Heart left ventricle (tissue), 16 donors: ENCODE measurements at places on chromosomes 4 and X. TPM values are rescaled to one million over a fixed set of nuclear protein-coding genes. Genes with fewer than 3 reads are reported as not detected.
A peak's percentile ranks its signal among the peaks of the same experiment; 100 is the strongest.

The BTK gene
- polyA plus RNA-seq: 1.4 TPM

The PRRG1 gene
- 4.5 TPM for polyA plus RNA-seq

DNA sequence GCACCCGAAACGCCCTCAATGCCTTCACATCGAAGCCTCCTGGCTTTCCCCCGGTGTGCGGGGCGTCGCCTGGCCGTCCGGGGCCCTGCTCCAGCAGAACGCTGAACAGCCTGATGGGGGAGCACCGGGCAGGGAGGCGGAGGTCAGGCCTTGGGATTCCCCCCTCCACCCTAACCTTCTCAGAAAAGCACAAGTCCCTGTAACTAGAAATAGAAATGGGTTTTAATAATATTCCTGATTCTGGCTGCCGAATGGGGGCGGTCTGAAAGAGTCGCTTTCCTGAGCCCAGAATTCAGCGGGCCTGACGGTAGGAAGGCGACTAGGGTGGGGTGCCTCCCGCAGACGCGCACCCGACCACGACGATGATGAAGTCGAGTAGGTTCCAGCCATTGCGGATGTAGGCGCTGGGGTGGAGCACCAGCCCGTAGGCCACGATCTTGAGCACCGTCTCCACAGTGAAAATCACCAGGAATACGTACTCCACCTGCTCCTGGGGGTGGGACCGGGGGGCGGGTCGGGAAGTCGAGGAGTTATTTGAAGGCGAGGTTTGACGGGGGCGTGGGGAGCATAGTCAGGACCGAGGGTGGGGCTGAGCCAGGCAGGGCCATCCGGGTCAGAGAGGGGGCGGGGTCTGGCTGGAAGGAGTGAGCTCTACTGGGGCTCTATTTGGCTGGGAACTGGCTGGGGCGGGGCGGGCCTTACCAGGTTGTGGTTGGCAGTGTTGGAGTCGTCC lies 2.5 kb downstream of the CACNA1F start:
- peak; percentile 78 for DNase-seq

DNA sequence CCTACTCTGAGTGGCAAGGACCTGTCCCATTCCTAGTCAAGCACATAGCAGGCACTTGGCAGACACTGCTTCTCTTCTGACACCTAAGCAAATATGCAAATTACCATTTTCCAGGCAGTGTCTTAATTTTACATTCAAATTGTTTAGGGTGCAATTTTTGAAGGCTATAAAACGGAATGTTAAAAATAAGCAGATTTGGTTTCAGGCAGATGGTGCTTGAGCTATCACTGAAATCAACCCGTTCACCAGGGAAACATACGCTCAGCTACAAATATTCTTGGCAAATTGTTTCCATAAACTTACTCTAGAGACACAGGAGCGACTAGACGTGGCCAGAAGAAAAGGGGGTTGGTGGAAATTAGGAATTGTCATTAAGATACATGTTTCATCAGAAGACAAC lies 45.7 kb downstream of the BEND2 start:
- DNase-seq: no peak

GRCh38 chr4:53014881-53015280 lies 152.8 kb downstream of the RASL11B start:
- DNase-seq: no peak

DNA sequence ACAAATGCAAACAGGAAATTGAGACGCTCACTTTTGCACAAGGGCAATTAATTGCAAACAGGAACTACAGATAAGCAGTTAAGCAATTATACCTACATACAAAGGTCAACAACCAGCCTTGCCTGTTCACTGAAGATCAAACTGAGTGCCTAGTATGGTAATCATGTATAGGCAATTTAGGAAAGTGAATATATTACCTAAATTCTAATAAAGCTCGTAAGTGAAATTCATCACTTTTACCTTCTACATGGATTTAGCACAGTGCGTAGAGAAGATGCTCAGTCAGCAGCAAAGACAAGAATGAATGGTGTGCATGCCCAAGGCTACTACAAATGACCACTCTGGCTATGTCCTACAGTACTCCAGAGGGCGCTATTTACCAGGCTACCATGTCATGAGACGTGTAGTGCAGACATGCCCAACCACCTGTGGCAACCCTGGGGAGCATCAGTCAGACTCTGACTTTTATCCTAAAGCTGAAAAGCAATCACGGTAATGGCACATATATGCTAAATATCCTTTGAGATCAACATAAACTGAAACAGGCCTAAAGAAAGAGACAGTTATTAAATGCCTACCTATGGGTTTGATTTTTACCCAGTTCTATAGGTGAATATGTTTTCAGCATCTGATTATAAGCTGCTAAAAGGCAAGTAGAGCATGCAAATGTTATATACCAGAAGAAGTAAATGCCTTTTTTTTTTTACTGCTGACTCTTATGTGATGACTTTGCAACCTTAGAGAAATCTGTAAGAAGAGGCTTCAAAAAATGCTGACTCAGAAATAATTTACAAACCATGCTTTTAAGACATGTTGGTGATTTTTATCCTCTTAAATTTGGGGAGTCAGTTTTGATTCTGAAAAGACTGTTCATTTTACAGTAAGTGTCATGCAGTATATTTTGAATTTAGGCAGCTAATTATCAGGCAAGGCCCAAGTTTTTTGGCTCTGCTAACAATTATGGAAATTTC lies 178.0 kb downstream of the PPP3CA start:
- peak; percentile 62 for DNase-seq

- DNase-seq: no peak
Measured at GRCh38 chr4:10673817-10674369, 10.7 kb downstream of the CLNK start.

GRCh38 chr4:78661086-78661690 lies 109.6 kb downstream of the ANXA3 start:
- no peak for DNase-seq

DNA sequence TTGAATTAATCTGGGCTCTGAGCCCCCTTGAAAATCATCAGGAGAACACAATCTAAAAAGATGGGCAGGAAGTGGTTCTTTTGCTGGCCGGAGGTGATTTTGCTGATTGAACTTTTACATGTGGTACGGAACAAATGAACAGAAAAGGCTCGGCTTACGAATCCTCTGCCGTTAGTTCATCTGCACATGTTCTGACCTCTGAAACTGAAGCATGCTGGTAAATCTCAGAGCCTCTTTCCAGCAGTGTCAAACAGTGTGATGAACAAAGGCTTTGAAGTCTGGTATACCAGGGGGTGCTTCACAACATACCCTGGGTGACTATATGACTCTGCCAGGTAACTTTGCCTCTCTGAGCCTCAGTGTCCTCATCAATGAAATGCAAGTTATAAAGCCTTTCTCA lies 194.2 kb upstream of the C1QTNF7 start:
- no peak for DNase-seq

DNA sequence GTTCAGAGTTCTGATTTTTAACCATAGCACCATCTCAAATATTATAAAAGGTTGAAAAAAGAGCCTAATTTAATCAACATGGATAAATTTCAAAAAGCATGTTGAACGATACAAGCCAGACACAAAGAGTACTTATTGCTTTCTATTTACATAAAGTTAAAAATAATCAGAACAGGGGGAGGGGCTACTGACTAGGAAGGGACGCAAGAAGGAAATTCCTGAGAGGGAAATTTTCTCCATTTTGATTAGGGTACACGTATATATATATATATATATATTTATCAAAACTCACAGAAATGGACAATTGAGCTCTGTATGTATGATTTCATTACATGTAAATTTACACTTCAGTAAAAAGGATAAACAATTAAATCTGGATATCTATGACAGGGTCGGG lies 482 bp upstream of the MBTPS2 start:
- DNase-seq: no peak
